ENCODE measurements at places on chromosomes 3 and 15.

GRCh38 chr15:78552597-78552996, 12.4 kb downstream of the PSMA4 start:
- no peak for DNase-seq

- no peak for DNase-seq
Observed at GRCh38 chr15:52383100-52383588, 87.5 kb upstream of the MYO5C start.

GRCh38 chr3:156371701-156372100, 183.2 kb downstream of the SSR3 start:
- DNase-seq, result no peak

DNA sequence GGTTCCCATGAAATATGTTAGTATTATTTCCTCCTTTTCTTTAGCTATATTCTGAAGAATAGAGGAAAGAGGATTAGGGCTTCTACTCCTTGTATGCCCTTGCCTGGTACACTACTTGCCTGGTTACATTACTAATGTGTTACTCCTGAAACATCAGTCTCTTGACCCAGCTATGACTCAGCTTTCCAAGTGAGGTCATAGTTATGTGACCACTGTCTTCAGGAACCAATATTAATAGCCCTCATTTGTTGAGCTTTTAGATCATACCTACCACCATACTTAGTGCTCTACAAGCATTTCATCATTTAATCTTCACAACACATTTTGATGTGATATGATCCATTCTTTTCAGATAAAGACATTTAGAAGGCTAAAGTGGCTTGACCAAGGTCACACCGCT, 60.3 kb downstream of the CMSS1 start:
- no peak for DNase-seq

DNA sequence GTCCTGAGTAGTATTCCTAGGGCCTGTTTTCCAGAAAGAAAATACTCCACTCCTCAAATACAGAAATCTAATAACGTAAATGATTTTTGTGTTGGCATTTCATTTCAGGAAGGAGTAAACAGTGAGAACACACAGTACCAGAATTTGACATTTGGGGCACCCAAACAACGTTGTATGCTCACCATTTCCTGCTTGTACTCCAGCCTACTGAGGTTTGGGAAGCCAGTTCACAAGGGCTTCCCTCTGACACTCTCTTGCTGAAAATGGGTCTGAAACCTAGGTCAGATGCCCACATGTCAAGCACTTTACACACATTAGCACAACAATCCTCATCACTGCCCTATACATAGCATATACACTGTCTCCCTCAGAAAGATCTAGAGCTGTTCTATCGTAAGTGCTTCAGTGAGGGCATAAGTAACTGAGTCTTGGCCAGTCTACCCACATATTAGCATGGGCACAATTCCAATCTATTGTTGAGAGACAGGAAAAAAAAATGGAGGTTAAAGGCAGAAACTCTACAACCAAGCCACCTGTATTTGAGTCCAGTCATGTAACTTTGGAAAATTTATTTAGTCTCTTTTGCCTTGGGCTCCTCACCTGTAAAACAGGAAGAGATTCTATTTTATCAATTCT, 43.5 kb upstream of the RSL24D1 start:
- DNase-seq, result no peak

- no peak for DNase-seq
Observed at GRCh38 chr3:48411606-48412374, 18.1 kb downstream of the PLXNB1 start.

DNA sequence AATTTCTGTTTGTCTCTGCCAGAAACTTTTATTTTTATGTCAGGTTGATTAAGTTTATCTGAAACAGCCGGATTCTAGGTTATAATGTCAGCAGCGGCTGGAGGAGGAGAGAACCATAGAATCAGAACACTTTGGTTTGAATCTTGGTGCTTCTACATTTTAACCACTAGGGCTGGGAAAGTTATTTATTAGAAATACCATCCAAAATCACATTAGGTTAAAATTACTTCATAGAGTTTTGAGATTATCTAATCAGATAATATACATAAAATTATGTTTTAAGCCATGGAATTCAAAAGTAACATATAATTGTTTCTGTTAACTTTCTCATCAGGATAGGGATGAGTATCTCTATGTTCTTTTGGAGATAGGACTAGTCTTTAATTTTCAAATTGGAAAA, 502.9 kb downstream of the ROBO1 start:
- no peak for DNase-seq

GRCh38 chr3:94004301-94004910, 24.0 kb downstream of the STX19 start:
- peak; percentile 27 for DNase-seq

DNA sequence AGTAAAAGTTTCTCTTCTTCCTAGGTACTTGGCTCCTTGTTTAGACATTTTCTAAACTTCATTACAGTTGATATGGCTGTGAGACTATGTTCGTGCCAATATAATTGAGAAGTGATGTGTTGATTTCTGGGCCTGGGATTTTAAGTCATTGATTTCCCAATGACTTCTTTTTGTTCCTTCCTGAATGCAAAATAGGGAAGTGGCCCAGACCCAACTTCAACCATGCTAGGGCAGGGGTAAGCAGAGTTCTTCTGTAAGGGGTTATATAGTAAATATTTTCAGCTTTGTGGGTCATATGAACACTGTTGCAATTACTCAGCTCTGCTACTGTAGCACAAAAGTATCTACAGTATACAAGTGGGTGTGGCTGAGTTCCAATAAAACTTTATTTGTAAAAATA, 320.1 kb upstream of the WNT5A start:
- no peak for DNase-seq

GRCh38 chr15:57578288-57578900, 13.3 kb upstream of the MYZAP start:
- no peak for DNase-seq

DNA sequence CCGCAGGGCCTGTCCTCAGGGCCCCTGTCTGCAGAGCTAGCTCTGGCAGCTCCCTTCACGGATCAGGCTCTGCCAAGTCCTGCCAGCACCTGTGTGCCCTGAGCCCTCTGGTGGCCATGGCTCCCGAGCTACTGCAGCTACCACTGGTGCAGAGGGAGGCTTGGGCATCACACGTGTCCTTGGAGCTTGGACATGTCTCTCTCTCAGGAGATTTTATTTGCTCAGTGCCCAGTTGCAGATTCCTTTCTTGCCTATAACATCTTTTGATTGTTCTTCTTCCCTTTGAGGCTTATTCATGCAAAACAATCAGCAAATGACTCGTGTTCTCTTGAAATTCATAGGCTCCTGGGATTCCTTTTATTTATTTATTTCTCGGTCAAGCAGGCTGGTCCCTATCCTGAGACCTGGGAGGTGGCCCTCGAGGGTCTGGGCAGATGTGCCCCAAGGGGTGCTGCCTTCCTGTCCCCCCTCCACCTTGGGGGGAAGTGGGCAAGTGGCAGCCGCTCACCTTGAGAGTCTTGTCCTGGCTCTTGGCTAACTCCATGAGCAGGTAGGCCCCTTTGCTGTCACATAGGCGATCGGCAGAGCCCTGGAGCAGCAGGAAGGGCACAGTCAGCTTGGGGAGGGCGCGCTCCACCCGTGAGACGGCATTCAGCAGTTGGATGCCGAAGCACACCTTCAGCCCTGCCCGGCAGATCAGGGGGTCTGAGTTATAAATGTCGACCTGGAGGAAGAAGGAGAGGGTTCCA, 21.9 kb downstream of the ABTB1 start:
- DNase-seq, result no peak

DNA sequence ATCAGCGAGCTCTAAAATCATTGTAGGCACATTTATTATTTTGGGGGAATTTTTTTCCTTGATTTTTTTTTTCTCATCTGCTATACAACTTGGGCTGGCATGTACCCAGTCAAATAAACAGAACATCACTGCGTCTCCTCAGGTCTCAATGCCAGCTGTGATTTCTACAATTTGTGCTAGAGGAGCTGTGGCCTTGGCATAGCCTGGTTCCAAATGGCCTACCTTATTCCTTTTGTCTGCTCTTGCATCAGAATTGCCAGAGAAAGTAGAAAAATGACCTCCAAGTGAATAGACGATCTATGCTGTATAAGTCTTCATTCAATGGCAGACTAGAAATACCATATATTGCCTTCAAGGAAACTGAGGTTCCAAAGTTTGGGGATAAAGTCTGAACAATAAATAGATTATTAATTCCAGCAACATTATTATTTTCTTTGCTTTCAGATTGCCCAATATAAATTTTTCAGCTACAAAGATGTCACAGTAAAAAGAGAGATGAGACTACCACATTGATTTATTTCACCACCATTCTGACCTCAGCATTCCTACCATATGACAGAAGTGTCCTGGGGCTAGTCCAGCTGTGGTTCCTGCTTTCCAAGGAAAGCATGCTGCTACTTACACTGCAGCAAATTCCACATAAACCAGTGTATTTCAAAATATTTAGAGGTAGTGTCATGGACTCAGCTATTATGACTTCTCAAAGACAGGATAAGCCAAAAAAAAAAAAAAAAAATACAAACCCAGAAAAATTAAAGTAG, 493.9 kb upstream of the ZNF385D start:
- peak; percentile 94 for DNase-seq

DNA sequence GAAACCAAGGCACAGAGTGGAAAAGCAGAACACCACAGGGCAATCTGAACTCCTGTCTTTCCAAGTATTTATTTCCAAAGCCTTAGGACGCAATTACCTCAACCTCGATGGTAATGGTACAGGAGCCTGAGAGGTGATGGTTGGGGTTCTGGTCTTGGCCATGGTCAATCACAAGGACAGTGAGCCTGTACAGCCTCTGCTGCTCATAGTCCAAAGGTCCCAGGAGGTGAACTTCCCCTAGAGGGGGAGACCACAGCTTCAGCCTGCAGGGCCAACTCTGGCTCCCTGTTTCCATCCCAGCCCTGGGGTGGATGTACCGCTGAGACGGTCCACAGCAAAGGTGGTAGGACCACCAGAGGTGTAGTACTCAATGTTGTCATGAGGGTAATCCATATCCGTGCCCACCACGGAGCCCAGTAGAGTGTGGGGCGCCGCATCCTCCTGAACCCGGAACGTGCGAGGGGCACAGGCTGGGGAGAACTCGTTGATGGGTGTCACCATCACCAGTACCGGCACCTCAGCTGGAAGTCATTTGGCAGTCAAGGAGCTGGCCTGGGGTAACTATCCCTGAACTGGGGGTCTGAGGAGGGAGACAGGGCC, 6.1 kb downstream of the CDHR4 start:
- no peak for DNase-seq

- DNase-seq, result no peak
Observed at GRCh38 chr3:31305340-31305739, 227.4 kb upstream of the STT3B start.

GRCh38 chr15:39114690-39115378, 466.0 kb upstream of the THBS1 start:
- DNase-seq, result no peak

DNA sequence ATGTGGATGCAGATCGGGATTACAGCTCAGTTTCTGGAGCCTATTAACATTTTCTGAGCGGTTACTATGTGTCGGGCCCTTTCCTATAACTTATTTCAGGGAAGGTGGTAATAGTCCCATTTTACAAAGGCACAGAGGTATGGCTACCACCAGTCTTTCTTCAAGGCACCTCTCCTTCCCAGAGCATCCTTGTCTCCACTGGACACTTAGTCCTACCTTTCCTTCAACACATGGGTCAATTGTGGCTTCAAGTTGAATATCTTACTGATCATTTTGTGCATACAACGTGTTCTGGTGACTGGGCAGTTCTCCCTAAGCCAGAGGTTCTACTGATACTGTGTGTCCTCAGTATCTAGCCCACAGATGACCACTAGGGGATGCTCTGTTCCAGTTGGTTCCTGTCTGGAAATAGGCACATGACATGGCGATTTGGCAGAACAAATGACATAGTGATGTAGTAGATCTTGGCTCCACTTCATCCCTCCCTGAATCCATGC, 60.7 kb upstream of the CMTM8 start:
- DNase-seq, result no peak

DNA sequence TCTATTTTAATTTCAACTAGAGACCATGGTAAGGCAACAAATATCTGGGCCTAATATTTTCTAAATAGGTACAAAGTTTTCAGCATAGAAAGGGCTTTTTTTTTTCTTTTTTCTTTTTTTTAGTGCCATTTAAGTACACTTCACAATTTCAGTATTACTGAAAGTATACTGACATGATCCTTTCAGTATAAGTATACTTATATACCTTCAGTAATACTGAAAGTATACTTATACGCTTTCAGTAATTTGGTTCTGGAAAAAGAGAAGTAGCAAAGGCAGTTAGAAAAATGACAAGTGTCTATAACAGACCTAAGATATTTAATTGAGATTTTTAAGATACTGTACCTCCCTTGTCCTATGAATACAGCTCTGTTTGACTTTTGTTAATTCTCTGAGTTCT, 339.2 kb downstream of the EPHA3 start:
- DNase-seq, result no peak

- DNase-seq, result no peak
Observed at GRCh38 chr3:175590745-175591144, 731.6 kb downstream of the NAALADL2 start.

GRCh38 chr15:67708500-67708899, 116.8 kb upstream of the SKOR1 start:
- no peak for DNase-seq
